GM13976 (cell line): ENCODE measurements at places on chromosomes 2 and 18.
A peak's percentile ranks its signal among the peaks of the same experiment; 100 is the strongest.

GRCh38 chr18:77360315-77361190 is 110.9 kb downstream of the GALR1 start:
- no peak for DNase-seq

DNA sequence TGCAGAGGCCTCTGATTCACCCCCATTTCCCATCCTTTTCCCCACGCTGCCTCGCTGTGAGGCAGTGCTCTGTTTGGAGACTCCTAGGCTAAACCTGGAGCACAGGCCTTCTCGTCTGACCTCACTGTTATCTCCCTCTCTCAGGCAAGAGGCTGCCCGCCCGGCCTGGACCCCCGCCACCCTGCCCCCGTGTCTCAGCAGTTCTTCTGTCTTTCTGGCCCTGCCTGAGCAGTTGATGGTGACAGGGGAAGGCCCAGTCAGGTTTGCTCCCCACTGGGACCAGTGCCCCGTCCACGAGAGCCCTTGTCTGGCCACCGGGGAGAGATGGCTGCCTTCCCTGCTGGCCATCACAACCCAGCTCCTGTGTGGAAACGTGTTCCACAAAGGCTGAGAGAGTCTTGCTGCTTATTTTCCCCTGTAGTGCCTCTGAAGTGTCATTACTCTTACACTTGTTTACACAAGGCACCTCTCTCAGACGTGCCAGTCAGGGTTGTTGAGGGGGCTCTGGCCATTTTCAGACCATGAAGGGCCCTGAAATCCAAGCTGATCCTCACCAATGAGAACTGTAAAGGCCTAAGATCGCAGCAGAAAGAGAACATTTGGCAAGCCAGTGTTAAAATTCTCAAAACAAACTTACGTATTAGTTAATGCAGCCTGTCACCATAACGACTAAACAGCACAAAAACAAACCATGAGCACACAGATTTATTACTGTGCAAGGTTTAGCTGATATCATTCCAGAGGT is 210.9 kb downstream of the NDUFA10 start:
- no peak for DNase-seq

GRCh38 chr18:69032009-69032408 is 234.1 kb downstream of the CCDC102B start:
- DNase-seq, result no peak

- DNase-seq, result no peak
These were observed 242.8 kb upstream of the RBMS1 start for GRCh38 chr2:160736148-160737028.

- DNase-seq, result no peak
These were observed 50.9 kb downstream of the NCAPH start for GRCh38 chr2:96386470-96386869.

GRCh38 chr18:3032721-3033120 is 19.8 kb upstream of the LPIN2 start:
- no peak for DNase-seq

GRCh38 chr2:28080911-28081310 is 190.4 kb downstream of the BABAM2 start:
- no peak for DNase-seq

GRCh38 chr2:241308267-241308666 is 7.2 kb downstream of the HDLBP start:
- no peak for DNase-seq

GRCh38 chr2:152359573-152360363 is 24.8 kb downstream of the FMNL2 start:
- DNase-seq, result no peak

DNA sequence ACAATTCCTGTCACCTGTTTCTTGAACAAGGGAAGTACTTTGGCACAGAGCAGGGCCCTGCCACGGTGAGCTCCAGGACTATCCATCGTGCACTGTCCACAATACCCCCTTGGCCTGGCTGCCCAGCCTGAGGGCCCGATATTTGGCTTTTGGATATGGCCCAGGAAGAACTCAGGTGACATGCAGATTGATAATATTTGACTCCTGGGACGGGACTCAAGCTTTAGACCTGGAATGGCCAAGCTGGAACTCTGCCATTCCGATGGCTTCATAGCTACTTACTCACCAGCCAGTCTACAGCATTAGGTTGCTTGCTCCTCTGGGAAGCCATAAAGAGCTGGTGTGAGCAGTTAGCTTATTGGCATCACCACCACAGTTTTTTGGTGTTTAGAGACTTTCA is 26.6 kb downstream of the EML6 start:
- DNase-seq, result no peak

GRCh38 chr2:24826773-24827145 is 33.5 kb downstream of the CENPO start:
- no peak for DNase-seq

GRCh38 chr2:74250189-74250631 is 51.8 kb downstream of the MTHFD2 start:
- peak; percentile 82 for DNase-seq

GRCh38 chr2:124623560-124623959 is 598.5 kb downstream of the CNTNAP5 start:
- no peak for DNase-seq

DNA sequence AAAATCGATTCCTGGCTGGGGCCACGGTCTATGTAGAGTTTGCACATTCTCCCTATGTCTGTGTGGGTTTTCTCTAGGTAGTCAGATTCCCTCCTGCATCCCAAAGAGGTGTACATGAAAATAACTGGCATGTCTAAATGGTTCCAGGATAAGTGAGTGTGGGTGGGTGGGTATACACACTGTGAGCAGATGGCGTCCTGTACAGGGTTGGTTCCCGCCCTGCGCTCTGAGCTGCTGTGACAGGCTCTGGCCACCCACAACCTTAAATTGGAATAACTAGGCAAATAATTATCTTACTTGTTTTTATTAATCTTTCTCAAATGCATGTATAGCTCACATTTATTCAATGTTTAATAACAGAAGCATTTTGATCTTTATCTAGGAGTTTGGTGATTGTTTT is 16.3 kb downstream of the THOC1 start:
- no peak for DNase-seq

GRCh38 chr2:31089645-31090044 is 48.6 kb downstream of the GALNT14 start:
- no peak for DNase-seq

DNA sequence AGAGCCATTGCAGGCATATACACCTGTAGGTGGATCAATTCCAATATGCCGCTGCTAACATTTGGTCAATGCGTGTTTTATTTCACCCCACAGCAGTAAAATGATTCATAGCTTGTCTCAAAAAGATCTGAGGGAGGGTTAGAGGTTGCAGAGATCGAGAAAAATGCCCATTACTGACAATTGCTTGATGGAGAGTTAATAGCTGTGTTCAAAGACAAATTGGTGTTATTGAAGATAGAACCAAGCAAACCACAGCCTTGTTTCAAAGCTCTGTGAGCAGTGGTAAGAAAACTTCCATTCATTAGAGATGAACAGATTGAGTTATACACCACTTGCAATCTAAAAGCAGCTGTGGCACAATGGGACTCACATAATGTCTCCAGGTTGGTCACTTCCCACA is 95.4 kb downstream of the KCNE4 start:
- DNase-seq, result no peak

DNA sequence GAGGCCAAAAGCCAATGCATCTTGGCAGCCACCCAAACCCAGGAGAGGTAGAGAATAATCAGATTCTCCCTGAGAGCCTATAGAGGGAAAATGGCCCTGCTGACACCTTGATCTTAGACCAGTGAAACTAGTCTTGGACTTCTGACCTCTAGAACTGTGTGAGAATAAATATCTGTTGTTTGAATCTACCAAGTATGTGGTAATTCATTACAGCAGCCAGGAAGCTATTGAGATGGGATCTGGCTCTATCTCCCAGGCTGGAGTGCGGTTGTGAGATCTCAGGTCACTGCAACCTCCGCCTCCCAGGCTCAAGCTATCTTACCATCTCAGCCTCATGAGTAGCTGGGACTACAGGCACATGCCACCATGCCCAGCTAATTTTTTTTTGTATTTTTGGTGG is 567.2 kb downstream of the MBD2 start:
- no peak for DNase-seq

GRCh38 chr18:72412927-72413326 is 131.2 kb downstream of the CBLN2 start:
- DNase-seq, result no peak
